Thoracic aorta (tissue), 2 donors: ENCODE measurements at places on chromosomes 6 and 20. TPM values are rescaled to one million over a fixed set of nuclear protein-coding genes. Genes with fewer than 3 reads are reported as not detected.

The TRIM15 gene
- total RNA-seq = not detected

DNA sequence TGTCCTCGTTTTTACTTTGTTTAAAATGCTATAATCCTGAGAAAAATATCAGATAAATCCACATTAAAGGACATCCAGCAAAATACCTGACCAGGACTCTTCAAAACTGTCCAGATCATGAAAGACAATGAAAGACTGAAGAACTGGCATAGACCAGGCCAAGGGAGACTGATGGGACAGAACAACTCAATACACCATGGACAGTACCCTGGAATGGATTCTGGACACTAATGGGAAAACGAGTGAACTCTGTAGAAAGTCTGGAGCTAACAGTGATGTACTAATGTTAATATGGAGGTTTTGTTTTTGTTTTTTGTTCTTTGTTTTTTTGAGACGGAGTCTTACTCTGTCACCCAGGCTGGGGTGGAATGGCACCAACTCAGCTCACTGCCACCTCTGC is 461.4 kb downstream of the CD83 start:
- no peak for DNase-seq

The TFAP2A gene
- not detected for total RNA-seq

DNA sequence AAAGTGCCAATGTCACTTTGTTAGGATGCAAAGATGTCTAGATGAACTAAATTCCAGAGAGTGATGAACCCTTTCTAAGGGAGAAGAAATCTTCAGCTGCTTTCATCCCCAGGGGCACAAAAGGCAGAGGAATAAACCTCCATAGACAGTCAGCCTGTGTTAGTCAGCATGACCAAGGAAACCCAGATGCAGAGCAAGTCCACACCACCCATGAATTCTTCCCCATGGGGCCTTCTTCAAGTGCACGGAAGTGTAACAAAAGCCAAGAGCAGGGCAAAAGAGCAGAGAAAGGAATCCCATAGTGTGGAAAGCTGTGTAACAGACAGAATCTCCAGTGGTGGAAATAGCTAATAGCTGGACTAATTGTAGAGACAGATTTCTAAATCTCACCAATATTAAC is 50.0 kb downstream of the DCDC2 start:
- DNase-seq = no peak

DNA sequence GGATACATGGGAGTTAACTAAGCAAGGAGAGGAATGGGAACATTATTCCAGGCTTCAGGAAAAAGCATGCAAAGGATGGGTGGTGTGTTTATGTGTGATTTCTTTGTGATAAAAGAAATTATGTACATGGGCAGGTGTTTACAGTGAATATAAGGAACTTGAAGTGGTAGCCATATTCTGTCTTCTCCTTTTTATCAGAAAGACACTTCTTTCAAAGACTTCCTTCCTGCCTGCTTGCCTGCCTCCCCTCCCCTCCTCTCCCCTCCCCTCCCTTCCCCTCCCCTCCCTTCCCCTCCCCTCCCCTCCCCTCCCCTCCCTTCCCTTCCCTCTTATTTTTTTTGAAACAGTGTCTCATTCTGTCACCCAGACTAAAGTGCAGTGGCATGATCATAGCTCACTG is 14.4 kb downstream of the CYB5R4 start:
- DNase-seq = no peak

DNA sequence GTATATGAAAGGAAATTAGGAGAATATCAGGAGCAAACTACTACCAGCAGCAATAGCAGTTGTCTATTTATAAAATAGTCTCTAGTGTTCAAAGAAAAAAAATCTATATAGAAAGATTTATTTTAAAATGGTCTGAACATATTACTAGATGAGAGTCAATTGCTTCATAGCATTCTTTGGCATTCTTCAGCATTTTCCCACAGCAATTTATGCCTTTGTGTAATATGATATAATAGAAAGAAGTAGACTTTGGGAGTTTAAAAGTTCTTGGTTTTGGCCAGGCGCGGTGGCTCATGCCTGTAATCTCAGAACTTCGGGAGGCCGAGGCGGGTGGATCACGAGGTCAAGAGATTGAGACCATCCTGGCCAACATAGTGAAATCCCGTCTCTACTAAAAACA is 157.0 kb upstream of the PLN start:
- DNase-seq = no peak

GRCh38 chr6:31126396-31127175 is 6.3 kb upstream of the CDSN start:
- no peak for DNase-seq

GRCh38 chr20:19161336-19161735 is 51.1 kb upstream of the SLC24A3 start:
- no peak for DNase-seq

GRCh38 chr20:10672624-10673127 is 1.1 kb downstream of the JAG1 start:
- DNase-seq = no peak

The SLC35D3 gene
- not detected for total RNA-seq

DNA sequence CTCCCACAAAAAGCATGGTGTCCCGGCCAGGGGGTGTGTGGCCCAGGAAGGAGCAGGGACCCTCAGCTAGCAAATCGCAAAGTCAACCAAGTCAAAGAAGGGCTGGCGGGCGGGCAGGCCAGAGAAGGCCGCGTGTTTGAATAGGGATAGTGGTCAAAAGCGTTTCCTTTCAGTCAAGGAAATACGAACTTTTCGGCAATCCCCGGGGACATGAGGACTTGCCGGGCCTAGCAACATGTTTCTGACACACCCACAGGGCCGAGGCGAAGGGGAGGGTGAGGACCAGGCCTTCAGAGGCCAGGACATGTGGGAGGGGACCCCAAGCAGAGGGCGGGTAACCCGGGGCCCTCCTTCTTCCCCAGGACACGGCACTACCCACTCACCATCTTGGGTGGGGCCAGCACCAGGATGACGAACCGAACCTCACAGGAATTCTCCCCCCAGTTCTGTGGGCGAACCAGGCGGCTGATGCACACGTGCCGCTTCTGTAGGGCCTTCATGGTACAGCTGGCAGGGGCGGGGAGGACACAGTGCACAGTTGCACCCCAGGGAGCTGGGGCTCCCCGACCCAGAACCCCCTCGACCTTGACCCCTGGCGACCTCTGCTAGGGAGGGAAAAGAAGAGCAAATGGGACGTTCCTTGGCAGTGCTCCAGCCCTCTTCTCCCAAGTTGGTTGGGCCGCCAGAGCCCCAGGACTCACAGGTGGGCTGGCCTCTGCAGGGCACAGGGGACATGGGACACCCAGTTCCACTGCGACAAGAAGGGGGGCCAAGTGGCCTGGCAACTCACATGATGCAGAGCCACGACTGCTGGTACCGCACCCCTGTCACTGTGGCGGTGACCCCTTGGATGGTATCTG is 5.6 kb downstream of the SLC4A11 start:
- no peak for DNase-seq

DNA sequence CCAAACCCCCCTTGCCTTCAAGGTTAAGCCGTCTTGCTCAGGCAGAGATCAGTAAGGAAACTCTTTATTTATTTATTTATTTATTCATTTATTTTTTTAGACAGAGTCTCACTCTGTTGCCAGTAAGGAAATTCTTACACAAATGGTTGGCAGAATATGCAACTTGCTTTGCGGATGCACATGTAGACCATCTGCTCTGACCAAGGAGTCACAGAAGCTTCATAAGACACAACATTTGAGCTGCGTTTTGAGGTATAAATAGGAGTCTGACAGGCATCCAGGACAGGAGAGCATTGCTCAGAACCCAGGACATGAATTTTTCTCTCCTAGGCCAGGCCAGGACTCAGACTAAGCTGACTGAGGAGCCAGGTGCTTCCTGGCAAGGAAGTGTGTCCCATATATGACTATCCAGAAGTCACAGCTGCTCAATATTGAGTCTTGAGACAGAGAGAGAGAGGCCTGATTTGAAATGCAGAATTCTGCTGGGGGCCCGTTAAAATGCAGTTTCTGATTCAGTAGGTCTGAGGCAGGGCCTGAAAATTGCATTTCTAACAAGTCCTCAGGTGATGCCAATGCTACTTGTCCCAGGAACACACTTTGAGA is 43.9 kb downstream of the HLA-A start:
- no peak for DNase-seq

The SPATS1 gene
- total RNA-seq = not detected

DNA sequence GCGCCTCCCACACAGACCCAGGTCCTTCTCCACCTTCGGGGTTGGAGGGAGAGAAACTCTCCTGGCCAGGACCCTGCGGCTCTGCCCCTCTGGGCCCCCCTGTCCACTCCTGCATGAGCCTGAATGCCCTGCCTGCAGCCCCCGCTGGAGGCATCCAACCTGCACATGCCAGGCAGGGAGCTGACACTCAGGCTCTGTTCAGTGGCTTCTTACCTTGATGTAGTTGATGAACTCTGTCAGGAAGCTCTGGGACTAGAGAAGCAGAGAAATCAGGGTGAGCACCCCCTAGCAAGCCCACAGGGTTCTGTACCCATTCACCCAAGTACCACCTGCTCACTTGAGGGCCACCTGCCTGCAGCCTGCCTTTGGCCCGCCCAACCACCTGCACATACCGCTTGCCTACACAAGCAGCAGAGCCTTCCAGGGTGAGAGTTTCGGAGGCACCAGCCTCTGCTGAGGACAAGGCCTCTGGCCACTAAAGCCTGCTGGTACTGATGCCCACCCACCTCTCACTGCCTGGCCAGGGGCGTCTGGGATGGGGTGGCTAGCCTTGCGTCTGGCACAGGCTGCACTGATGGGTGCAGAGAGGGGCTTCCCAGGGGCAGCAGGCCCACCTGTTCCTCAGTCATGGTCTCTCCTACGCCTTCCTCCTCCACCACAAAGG is 9.7 kb downstream of the DDRGK1 start:
- no peak for DNase-seq

GRCh38 chr6:91804981-91805380 is 1218.1 kb upstream of the MAP3K7 start:
- no peak for DNase-seq
